AG09319 (cell line): ENCODE measurements at places on chromosomes 2 and 18.

DNA sequence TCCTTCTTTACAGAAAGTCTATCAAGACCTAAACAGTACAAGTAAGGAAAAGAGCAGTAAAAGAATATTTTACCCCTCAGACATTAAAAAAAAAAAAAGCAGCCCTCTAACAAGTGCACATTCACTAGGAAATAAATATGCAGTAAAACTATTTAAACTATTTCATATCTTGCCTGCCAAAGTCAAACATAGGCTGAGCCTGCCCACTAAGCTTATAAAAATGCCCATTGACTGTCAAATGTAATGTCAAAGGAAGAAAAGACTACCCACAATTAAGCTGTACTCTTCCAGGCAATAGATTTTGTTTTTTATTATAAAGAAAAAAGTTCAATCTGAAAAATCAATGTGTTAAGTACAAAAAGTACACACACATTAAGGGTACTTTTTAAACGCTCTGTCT is 11.8 kb downstream of the ALS2 start:
- no peak for DNase-seq

DNA sequence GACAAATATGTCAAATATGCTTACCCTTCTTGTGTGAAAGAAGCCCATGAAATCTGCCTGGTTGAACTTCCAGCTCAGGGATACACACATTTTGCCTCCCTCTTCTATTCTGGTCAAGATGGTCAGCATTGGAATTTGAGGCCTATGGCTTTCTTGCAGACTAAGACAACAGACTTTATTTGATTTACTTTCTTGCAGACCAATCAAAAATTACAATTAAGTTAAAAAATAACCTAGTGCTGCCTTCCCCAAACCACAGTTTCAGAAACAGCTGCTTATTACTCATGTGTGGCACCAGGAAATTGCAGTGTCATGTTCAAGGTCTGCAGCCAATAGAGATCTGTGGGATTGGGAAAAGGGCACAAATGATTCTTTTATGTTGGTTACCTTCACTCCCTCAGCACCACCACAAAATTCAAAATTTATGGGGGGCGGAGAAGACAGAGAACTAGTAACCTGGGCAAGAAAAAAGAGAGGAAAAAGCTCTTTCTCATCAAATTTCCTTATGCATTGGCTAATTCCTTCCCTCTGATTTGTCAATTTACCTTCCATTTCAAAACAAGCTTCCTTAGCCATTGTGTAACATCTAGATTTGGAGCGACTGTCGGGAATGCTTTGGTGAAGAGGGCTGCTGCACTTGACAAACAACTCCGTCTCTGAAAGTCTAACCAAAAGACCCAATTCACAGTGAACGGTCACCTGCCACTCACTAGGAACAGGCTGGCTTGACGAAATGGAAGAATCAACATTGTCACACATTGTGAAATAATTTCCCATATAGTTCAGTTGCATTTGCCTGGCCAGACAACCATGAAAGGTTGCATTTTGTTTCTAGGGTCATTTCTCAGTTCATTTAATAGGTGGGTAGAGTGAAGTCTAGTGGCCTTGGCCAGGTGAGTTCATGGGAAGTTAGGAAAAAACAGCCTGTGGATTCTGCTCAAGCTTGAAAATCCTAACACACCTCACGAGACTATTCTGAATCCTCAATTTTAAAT is 100.4 kb upstream of the FZD5 start:
- no peak for DNase-seq

- DNase-seq = no peak
Measured at GRCh38 chr2:2704428-2705090, 373.5 kb upstream of the MYT1L start.

DNA sequence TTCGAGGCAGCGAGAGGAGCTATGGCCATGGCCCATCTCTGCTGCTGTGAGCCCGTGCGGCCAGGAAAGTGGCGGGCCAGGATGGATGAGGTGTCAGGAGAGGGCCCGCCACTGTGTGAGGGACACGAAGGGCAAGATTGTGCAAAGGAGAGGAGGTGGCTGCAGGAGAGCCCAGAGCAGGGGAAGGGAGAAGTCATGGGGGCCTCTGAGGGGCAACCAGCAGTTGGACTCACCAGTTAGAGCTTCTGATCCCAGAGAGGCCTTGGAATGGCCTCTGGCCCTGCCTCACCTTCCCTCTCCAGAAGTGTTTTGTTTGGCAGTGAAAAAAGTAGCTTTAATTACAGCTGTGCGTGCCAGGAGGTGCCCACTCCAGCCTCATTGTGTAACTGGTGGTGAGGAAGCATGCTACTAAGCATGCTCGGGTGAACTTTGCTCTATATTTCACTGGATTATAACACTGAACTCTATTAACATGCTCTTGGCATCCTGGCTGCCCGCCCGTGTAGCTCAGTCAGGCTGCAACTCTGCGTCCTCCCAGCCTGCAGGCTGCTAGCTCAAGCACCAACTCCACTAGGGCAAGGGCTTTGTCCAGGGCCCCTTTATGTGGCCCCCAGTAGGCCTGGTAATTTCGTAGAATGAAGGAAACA is 34.2 kb downstream of the IMPA2 start:
- no peak for DNase-seq

GRCh38 chr2:48209214-48209885 is 303.1 kb upstream of the FBXO11 start:
- no peak for DNase-seq

- no peak for DNase-seq
Measured at GRCh38 chr2:237196409-237196808, 110.7 kb downstream of the COPS8 start.

- DNase-seq = no peak
Measured at GRCh38 chr18:50194631-50195532, at the start of gene MYO5B. MYO5B (minus strand) TSS chr18:50195147; CDS start chr18:50194793, 354 bp downstream.

DNA sequence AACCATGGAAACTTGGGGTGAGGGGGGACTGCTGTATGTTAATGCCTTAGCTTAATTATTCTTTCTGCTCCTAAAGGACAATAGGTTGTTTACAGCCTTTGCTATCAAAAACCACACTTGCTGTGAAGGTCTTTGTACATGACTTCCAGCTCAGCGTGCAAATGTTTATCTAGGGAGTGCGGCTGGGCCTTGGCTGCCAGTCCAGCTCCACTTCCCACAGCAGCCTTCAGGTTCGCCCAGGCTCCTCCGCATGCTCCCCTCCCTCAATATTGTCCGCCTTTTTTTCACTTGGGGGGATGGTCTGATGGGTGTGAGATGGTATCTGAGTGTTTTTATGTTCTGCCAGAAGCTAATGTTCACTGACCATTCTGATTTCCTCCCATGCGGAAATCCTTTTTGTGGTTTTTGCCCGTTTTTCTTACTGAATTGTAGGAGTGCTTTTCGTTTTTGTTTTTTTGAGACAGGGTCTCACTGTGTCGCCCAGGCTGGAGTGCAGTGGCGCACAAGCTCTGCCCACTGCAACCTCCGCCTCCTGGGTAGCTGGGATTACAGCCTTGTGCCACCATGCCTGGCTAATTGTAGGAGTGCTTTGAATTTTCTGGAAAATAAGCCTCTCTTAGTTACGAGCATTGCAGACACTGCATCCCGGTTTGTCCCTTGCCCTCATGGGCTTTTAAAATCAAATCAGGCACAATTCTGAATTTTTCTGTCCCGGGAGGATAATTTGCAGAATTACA is 28.8 kb downstream of the SH3BP4 start:
- no peak for DNase-seq

DNA sequence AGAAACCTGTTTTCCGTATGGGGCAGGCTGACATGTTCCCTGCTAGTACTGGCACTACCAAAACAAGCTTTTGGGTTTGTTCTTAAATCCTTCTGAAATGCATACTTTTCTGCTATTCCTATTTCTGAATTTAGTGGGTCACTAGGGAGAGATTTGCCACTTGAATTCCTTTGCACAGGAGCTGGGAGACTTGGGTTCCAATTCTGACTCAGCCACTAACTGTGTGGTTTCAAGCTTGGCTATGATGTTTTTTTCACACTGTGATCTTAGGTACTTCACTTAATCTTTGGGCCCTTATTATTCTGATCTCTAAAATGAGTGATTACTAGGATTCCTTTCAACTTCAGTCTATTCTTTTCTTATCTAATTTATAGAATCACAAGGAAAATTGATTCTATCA is 105.5 kb downstream of the BCL11A start:
- no peak for DNase-seq

- DNase-seq = no peak
Measured at GRCh38 chr2:35973737-35974132, 381.8 kb upstream of the CRIM1 start.

DNA sequence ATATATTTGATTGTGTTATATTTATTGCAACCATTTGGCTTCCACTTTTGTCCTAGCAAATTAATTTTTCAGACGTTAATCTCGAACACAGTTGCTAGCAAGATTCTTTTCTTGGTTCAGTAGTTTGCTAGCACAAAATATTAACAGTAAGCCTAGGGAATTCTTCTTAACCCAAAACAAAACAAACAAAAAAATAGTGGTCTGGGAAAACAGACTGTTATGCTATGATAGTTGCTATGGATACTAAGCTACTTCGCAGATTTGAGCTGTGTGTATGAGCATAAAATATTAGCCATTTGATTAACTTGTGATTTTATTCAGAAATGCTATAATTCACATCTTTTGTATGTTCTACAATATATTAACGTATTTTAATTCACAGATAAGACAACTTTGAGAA is 541.5 kb upstream of the NETO1 start:
- no peak for DNase-seq

GRCh38 chr2:215358891-215359575 is 47.2 kb downstream of the ATIC start:
- no peak for DNase-seq

- no peak for DNase-seq
Measured at GRCh38 chr18:9038277-9038871, 64.1 kb upstream of the NDUFV2 start.

DNA sequence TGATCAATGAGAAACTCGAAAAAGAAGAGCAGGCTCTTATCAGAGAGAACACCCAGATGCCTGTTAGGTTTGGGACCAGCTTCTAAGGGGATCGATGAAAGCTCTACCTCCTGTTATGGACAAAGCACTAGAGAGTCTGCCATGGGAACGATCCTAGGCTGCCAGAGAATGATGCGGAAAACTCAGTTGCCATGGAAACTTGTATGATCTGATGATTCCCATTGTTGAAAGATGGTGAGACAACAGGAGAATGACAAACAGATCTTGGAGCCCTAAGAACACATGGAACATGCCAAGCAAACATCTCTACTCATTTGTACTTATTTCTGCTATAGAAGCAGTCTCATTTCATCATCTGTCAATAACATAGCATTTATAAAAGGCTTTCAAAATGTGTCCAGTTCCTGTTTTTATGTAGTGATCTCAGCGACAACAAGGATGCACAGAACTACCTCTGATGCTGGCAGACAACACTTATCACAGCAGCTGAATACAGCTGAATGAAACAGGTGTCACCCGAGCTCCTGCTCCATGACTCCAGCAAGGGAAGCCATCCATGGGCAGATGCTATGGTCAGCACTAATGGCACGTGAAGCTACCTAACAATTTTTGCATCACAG is 59.6 kb downstream of the NCKAP5 start:
- no peak for DNase-seq

DNA sequence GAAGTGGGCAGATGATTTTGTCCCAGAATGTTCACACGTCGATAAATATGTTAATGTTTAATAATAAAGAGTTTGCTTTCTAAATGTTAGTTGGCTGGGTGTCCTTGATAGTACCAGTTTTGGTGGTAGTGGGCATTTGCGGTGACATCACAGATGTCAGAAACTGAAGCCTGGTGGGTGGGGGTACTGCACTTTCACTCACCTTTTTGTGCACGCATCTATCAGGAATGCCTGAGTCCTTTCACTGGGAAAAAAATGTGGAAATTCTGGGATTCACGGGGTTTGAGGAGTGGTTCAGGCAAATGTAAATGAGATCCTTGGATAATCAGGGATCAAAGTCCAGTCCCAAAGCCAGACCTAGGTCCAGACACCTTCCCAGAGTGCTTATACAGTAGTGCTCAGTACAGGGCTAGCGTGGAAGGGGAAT is 3.2 kb downstream of the EPAS1 start:
- DNase-seq = no peak

DNA sequence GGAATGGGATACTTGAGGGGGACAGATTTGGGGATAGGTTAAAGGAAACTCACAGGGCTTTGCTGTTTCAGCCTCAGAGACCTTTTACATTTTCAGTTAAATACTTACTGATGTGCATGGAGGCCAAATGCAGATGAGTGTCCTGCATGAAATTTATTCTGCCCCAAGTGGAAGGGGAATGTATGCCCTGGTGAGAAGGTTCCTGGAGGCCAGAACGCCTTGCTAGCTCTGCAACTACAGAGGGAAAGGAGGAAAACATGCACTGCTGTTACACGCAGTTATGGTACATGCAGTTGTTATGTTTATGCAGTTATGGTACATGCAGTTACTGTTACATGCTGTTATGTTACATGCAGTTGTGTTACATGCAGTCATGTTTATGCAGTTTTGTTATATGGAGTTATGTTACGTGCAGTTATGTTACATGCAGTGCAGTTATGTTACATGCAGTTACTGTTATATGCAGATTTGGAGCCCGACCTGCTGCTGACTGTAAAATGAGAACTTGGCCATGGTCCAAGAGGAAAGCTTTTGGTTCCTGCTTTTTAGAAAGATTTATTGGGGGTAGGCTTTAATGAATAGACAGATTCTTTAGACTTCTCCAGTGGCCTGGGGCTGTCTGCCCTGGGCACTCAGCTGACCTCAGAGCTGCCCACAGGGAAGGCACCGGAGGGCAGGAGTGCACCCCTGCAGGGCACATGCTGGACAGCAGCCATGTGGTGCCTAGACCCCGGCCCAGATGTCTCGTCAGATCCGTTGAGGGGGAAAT is 84.1 kb downstream of the LDLRAD4 start:
- no peak for DNase-seq

GRCh38 chr2:128638341-128639119 is 319.9 kb upstream of the HS6ST1 start:
- no peak for DNase-seq

GRCh38 chr2:144939590-144939989 is 419.7 kb upstream of the ZEB2 start:
- DNase-seq = no peak

DNA sequence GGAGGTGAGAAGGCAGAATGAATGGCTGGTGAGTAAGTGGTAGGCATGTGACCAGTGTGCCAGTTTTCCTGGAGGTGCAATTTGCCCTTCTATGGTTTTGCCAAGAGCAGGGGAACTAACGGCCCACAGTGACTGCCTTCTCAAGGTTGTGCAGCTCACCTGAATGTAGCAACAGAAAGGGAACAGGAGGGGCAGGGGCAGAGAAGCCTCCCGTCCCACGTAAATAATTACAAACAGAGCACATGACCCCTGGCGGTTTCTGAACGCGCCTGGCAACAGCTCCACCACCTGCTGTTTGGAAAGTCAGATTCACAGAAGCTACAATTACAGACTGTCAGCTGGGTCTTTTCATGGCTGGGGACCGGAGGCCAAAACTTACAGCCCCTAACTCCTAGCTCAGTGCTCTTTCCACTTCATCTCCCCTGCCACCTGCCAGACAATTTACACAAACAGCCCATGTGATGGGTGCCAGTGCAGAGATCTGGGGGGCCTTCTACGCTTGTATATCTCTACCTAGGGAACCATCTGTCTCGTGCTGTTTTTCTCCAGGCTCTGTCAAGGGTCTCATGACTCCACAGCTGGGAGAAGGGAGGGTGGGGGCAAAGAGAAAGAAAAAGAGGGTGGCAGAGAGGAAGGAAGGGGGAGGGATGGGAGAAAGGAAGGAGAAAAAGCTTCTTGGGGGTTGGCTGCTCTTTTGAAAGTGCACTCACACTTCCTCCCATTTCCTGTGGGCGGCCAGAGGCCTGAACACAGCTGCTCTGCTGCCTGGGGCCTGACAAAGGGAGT is 69.6 kb downstream of the POLR1A start:
- peak; percentile 49 for DNase-seq
